ENCODE measurements at places on chromosomes 13 and 19. TPM values are rescaled to one million over a fixed set of nuclear protein-coding genes. Genes with fewer than 3 reads are reported as not detected.

GRCh38 chr19:1756705-1757465 is 3.6 kb downstream of the ONECUT3 start:
- no peak overlapping the region for H3K27ac ChIP-seq
- no peaks in the 10 kb centered on the region for H3K36me3 ChIP-seq
- H3K4me1 ChIP-seq, result no peaks in the 10 kb centered on the region

DNA sequence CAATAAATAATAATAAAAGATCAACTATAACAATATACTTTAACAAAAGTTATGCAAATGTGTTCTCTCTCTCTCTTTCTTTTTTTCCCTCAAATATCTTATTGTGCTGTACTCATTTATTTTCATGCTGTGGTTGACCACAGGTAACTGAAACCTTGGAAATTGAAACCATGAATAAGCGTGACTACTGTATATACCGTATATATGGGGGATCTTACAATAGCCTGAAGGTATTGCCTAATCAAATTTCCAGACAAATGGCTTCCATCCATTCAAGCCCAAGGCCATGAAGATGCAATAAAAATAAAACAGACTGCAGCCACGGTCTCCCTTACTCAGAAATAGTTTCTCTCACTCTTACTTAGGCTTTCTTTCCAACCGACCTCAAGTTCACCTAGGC is 98.3 kb downstream of the SLITRK6 start:
- no peaks in the 10 kb centered on the region for H3K4me1 ChIP-seq
- no peaks in the 10 kb centered on the region for H3K36me3 ChIP-seq
- H3K27me3 ChIP-seq, result no peaks in the 10 kb centered on the region

- DNase-seq, result no peak
- H3K36me3 ChIP-seq, result no peaks in the 10 kb centered on the region
- no peaks in the 10 kb centered on the region for H3K4me1 ChIP-seq
Measured at GRCh38 chr13:107830804-107831203, 384.5 kb downstream of the LIG4 start.

GRCh38 chr19:45161738-45162607 is 1.2 kb upstream of the NKPD1 start:
- no peak overlapping the region for H3K27ac ChIP-seq
- no peaks in the 10 kb centered on the region for H3K36me3 ChIP-seq
- no peaks in the 10 kb centered on the region for H3K27me3 ChIP-seq

TMEM150B gene
- 0.36 TPM for total RNA-seq

DNA sequence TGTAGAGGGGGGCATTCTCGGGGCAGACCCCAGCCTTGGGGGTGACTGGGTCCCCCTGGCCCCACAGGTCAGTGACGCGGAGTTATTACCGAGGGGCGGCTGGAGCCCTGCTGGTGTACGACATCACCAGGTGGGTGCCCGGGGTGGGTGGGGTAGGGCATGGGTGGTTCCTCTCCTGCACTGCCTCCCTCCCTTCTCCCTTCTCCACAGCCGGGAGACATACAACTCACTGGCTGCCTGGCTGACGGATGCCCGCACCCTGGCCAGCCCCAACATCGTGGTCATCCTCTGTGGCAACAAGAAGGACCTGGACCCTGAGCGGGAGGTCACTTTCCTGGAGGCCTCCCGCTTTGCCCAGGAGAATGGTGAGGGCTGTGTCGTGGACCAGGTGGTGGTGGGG is 5.7 kb downstream of the RAB4B start:
- H3K27ac ChIP-seq, result no peak overlapping the region
- H3K36me3 ChIP-seq, result no peaks in the 10 kb centered on the region
- no peak for DNase-seq
- H3K4me3 ChIP-seq, result no peak overlapping the region
- peaks cover 2% of the 10 kb centered on the region for H3K4me1 ChIP-seq

TNFRSF19 gene
- 3.3 TPM for total RNA-seq

All from ovary (tissue), 10 donors.